ENCODE measurements at places on chromosomes 3 and 15.

DNA sequence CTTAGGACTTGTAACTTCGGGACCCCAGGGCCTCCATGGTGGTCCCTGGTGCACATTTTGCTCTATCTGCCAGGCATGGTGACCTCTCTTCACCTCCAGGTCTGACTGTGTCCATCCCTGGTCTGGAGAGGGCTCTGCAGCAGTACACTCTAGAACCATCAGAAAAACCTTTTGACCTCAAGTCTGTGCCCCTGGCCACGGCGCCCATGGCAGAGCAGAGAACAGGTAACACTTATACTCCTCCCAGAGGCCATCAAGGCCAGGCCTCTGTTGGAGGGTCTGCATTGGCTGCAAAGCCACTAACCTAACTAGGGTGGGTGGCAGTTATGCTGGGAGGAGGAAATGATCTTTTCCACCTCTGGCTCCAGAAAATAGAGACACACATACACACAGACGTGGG is 10.3 kb upstream of the HMCES start:
- DNase-seq: no peak

DNA sequence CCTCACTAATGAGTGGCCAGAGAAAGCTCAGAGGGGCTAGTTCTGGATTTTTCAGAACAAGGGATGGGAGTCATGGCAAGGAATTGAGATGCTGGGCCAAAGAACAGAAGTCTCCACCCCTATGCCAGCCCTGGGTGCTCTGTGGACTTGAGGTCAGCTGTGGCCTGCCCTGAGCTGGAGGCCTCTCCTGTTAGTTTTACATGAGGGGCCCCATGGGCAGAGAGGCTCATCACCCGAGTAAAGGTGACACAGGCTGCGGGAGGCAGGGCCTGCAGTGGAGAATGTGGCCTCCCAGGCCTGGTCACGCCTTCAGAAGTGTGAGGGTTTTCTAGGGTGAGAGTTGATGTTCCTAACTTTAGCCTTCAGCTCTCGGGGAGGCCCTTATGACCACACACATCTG is 44.9 kb downstream of the ABHD5 start:
- DNase-seq: no peak

- DNase-seq: no peak
Measured at GRCh38 chr3:41365973-41366372, 166.7 kb downstream of the CTNNB1 start.

- peak; percentile 45 for DNase-seq
Measured at GRCh38 chr15:83734487-83734886, 80.6 kb downstream of the ADAMTSL3 start.

GRCh38 chr3:116007000-116007399 is 383.7 kb downstream of the GAP43 start:
- no peak for DNase-seq

DNA sequence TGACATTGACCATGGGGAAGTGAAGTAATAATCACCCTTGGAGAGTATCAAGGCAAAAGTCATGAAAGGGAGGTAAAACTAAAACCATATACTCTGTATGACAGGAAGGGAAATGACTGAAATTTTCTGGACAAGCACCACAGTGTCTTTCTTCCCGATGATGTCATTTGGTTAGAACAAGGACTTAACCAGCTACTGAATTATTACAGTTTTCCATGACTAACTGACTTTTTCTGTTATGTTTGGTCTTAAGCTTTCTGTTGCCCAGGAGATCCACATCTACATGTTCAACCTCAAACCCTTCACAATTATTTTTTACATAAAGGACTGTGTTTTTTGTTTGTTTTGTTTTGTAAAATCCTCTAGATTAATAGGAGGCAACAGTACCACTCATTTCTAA is 191.9 kb upstream of the IL12A start:
- no peak for DNase-seq

- no peak for DNase-seq
Measured at GRCh38 chr15:49179433-49180190, 9.6 kb downstream of the GALK2 start.

GRCh38 chr3:192371870-192372400 is 355.4 kb downstream of the FGF12 start:
- no peak for DNase-seq

GRCh38 chr3:54736459-54736858 is 191.4 kb downstream of the LRTM1 start:
- DNase-seq: no peak

DNA sequence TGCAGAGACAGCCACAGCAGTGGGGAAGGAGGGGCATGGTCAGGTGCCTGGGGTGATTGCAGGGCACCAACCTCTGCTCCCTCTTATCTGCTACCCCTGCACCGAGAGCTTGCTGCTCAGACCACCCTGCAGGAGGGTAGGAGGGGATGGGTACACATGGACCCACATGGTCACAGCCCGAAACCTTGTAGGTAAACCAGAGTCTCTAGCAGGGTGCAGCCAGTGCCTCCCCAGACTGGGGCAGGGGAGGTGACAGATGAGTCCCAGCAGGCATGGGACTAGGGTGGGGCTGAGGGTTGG is 49.2 kb downstream of the FAH start:
- DNase-seq: no peak

GRCh38 chr3:126287536-126288241 is 69.5 kb downstream of the KLF15 start:
- DNase-seq: no peak

DNA sequence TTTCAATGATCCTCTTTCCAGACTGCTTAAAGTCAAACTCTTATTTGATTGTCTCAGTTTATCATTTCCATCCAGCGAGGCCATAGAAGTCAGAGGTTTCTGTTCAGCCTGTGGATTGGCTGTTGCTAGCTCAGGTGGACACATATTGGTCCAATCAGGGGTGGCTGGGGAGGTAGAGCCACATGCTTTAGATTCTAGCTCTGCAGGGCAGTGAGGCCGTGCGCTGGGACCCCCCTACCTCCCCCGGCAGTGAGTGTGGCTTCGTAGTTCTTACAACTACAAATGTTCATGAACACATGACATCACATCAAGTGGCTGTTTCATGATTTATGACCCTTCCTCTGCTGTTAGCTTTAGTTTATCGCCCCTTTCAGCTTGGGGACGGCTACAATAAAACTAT is 18.0 kb downstream of the APOD start:
- no peak for DNase-seq

DNA sequence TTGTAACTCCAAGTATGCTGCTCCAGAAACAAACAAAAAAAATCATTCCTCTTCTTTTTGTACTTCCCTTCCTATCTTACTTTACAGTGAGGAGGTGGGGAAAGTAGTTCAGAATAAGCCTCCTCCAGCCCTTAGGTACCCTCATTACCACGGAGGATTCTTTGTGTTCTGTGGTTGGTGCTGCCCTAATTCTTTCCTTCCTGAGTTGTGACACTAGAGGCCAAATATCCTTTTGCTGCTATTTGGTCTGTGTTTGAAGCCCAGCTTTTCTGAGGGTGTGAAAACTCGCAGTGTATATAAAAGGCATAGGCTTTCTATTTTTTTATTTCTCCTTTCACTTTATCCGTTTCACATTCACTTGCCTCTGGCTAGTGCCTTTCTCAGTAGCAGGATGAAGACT is 98.2 kb downstream of the HHLA2 start:
- no peak for DNase-seq

DNA sequence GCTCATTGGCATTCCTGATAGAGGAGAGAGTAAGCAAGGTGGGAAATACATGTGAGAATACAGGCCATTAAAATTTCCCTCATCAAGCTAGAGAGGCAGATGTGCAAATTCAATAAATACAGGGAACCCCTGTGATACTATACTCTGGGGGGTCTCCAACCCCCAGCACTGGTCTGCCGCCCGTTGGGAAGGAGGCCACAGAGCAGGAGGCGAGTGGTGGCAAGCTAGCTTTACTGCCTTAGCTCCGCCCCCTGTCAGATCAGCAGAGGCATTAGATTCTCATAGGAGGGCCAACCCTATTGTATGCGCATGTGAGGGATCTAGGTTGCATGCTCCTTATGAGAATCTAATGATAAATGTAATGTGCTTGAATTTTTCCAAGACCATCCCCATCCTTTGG is 97.1 kb upstream of the PLSCR5 start:
- DNase-seq: no peak

DNA sequence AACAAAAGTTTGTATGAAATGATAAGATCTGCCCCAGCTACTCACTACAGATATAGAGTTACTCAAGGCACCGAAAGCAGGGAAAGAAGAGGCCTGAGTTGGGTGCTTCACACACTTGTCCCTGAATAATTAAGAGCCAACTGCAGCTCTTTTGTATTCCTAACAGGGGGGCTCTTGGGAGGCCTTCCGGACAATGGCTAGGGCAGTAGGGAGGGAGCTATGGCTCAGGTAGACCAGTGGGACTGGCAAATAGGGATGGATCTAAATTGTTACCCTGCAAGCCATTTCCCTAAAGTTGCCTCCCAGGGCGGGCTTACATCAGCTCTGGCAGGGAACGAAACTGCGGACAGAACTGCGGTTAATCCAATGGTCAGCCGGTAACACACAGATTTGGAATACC is 6.2 kb downstream of the SEMA5B start:
- no peak for DNase-seq

DNA sequence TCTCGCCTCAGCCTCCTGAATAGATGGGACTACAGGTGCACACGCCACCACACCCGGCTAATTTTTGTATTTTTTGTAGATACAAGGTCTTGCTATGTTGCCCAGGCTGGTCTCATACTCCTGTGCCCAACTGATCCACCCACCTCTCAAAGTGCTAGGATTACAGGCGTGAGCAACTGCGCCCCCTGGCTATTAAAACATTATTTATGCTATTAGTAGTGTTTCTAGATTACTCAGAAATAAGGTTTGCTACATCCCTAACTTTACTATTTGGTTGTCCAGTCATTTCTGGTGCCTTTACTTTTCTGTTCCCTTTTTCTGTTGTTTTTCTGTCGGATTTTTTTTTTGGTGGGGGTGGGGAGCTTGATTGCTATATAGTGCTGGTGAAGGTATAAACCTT is 393.6 kb upstream of the TPM1 start:
- peak; percentile 54 for DNase-seq

DNA sequence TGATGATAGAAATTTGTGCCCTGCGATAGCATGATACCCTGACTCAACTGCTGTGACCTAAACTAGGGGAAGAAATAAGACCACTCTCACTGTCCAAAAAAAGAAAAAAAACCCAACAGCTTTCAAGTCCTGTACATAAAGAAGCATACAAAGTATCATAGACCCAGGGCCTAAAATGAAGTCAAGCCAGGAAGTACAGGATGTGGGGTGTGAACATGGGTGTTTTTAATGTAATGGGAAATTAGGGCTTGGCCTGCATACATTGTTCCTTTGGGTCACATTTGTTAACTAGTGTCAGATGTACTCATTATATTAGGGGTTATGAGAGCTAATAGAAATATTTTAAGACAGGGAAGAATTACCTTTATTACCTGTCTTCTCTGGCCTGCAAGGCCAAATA is 200.5 kb upstream of the BHLHE40 start:
- no peak for DNase-seq

DNA sequence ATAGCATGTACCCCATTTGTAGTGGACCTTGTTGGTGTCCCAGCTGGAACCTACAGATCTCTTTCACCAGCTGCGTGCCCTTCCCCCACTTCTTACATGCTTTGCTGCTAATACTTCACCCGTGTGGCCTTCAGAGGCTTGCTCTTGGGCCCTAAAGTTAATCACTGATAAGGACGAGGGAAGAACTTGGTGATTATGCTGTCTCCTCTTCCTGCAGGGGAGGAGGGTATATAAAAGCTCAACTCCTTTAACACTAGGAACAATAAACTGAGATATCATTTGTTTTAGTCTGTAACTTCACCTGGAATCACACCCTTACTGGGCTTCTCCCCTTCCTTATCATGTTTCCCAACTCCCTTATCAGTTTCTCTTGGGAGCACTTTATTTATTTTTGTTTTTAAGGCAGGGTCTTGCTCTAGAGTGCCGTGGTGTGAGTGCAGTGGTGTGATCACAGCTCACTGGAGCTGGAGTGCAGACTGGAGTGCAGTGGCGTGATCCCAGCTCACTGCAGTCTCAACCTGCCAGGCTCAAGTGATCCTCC is 43.2 kb upstream of the PIK3R4 start:
- DNase-seq: no peak

DNA sequence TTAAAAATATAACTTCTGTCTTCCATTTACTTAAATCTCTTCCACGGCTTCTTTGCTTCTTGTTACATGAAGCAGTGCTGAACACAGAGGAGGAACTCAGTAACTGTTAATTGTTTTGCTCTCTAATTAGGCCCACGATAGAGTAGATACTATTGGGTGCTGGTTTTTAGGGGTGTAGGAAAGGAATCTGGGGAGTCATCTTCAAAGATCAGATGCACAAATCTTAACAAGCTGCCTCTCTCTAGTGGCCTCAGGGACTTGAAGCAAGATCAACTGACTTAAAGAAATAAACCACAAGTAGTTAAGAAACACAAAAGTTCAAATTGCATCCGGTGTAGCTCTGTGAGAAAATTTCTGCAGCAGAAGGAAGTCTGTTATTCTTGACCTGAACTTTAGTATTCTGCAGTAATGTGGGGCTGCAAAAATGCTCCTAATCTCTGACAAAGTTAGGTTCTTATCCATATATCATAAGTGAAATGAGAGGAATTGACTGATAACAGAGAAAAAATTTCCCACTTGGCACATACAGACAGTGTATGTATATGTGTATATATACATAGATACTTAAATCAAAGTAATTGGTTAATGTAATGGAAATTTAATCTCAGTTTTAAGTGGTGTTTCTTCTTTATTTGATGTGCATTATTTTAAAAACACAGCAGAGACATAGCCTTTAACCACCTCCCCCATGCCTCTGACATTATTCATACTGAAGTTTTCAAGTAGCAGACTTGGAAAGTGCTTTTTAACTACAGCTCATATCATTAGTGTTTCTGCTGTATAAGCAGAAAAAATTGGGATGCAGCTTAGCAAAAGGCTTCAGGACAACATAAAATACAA is 51.8 kb downstream of the CHST2 start:
- DNase-seq: peak; percentile 84

DNA sequence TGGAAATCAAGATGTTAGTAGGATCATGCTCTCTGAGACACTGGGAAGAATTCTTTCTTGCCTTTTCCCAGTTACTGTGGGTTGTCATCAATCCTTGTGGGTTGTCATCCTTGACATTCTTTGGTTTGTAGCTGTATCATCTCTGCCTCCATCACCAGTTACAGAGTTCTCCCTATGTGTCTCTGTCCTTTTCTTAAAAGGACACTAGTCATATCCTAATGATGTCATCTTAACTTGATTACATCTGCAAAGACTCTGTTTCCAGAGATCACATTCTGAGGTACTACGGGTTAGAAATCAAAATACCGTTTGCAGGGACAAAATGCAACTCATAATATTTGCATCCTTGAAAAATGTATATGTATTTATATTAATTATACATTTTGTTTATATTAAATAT is 500.4 kb downstream of the ZBBX start:
- no peak for DNase-seq

GRCh38 chr3:147773116-147773630 is 364.0 kb downstream of the ZIC1 start:
- DNase-seq: no peak

DNA sequence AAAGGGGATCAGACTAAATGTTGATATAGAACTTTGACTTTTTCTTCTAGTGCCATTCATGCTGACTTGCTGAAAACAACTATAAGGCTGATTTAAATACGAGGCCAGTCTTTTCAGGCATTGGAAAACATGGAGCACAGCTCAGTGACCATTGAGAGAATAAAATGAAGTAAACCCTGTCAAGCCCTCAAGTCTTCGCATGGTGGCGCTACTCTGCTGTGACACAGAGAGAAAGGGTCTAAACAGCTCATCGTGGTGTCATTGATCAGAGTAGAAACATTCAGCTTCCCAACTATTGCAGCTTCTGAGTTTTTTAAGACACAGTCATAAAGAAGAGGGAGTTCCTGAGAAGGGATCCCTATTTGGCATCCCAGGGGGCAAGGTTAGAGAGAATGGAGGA is 716.2 kb downstream of the DIPK2A start:
- DNase-seq: peak; percentile 11

GRCh38 chr3:99526921-99527320 is 111.5 kb upstream of the COL8A1 start:
- no peak for DNase-seq
